ENCODE measurements at places on chromosomes 3 and 15. TPM values are rescaled to one million over a fixed set of nuclear protein-coding genes. Genes with fewer than 3 reads are reported as not detected.

DNA sequence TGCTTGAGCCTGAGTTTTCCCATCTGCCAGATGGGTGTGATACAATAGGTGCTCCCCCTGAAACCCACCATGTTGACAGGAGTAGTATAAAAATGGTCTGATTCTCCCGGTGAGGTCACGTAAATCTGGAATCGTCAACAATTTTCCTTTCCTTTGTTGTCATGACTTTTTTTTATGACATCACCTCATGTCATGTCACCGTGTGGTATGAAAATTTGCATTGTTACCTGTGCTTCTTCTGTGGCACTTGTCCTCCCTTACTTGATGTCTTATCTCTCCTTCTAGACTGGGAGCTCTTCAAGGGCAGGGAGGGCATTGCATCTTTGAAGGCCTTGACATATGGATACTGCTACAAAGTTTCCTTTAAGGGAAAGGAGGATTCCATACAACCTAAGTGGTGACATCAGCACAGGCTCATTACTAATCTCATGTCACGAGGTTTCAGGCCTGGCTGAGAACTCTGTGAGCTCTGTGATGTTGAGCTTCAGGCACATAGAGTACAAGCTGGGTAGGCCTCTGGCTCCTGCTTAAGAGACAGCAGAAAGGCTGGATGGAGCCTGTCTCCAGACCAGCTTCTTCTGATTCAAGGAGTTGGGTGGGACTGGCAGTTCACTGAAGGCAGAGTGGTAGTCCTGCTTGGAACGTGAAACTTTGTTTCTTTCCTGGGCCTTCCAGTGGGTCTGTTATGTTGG is 66.3 kb downstream of the LPP start:
- H3K36me3 ChIP-seq: peaks cover 7% of the 10 kb centered on the region
- H3K27me3 ChIP-seq: no peaks in the 10 kb centered on the region
- H3K4me1 ChIP-seq: peaks cover 23% of the 10 kb centered on the region
- DNase-seq: peak; percentile 60

DNA sequence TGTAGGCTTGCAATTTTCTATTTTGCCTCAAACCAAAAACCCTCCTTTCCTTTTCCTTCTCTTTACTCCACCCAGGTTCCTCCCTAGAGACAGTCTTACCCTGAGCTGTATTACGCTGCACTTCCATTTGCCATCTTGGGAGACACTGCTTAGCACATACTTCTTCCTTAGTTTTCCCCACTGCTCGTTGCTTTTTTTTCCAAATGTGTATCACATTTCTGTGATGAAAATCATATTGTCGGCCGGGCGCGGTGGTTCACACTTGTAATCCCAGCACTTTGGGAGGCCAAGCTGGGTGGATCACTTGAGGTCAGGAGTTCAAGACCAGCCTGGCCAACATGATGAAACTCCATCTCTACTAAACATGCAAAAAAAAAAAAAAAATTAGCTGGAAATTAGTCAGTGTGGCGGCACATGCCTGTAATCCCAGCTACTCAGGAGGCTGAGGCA is 29.5 kb downstream of the POPDC2 start:
- H3K4me3 ChIP-seq: no peak overlapping the region
- no peaks in the 10 kb centered on the region for H3K36me3 ChIP-seq
- H3K4me1 ChIP-seq: peaks cover 3% of the 10 kb centered on the region
- DNase-seq: no peak
- H3K27ac ChIP-seq: no peak overlapping the region
- H3K27me3 ChIP-seq: no peaks in the 10 kb centered on the region

GRCh38 chr3:63980830-63981498 is 42.3 kb downstream of the PSMD6 start:
- H3K27ac ChIP-seq: no peak overlapping the region
- peaks cover 11% of the 10 kb centered on the region for H3K4me1 ChIP-seq
- peaks cover 19% of the 10 kb centered on the region for H3K36me3 ChIP-seq

DNA sequence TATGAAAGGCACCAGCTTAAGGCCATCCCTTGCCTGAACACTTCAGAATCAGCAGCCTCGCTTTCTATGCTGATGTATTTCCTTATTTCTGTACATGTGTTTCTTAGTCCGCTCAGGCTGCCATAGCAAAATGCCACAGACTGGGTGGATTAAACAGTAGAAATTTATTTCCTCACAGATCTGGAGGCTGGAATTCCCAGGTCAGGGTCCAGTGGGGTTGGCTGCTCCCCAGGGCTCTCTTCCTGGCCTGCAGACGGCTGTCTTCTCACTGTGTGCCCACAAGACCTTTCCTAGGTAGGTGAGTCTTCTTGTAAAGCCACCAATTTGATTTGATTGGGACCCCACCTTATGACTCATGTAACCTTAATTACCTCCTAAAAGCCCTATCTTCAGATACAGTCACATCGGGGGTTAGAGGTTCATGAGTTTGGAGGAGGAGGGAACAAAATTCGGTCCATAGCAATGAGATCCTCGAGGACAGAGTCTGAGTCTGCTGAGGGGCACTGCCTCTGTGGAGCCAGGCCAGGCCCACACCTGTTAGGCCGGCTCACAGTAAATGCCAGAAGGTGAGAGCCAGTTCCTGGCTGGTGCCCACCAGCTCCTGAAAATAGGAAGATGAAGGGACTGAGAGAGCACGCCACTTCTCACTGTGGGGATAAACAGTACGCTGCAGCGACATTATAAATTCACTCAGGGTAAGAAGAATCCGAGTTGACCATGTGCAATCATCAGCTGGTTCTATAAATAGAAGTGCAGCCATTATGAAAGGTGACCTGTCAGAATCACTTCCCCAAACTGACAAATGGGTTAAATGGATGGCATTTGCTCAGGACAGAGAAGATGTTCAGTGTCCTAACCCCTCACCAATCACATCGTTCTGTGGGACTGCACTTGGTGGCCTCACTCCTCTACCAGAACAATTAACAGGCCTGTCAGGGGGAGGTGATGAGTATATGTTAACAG is 41.1 kb downstream of the CTXND1 start:
- DNase-seq: no peak
- no peaks in the 10 kb centered on the region for H3K4me1 ChIP-seq
- H3K36me3 ChIP-seq: no peaks in the 10 kb centered on the region
- no peak overlapping the region for H3K4me3 ChIP-seq

The MINAR1 gene
- total RNA-seq: 0.33 TPM

The MAGEL2 gene
- under 0.01 TPM for total RNA-seq

DNA sequence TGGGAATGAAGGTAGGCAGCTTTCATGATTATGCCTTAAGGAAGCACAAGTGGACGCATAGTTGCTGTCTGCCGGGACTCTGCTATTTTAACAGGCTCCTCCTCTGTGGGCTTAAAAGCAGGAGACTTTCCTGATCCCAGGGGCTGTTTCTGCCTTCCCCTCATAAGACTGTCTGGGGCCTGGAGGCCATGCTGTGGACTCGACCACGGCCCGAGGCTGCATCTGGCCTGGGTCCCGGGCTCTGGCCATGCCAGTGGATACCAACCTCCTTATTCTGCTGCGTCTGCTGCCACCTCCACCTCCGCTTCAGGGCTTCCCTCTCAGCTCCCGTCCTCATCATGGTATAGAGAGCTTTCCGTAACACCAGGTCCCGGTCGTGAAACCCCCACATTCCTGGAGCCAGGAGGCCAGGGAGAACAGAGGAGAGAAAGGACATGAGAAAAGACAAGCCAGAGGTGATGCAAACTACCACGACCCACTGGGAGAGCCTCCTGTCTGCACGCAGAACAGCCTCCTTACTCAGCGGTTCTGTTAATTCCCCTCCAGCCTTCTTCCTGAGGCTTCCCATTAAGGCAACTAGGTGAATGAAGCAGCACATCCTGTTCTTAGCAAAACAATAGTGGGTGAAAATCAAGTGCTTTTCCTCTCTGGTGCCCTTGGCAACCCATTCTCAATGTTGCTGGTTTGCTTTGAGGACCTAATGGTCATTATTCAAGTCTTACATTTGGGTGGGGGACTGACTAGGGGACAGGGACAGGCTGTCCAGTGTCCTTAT is 200.5 kb downstream of the KLF13 start:
- DNase-seq: no peak
- no peak overlapping the region for H3K4me3 ChIP-seq
- H3K27me3 ChIP-seq: no peaks in the 10 kb centered on the region
- H3K27ac ChIP-seq: no peak overlapping the region

DNA sequence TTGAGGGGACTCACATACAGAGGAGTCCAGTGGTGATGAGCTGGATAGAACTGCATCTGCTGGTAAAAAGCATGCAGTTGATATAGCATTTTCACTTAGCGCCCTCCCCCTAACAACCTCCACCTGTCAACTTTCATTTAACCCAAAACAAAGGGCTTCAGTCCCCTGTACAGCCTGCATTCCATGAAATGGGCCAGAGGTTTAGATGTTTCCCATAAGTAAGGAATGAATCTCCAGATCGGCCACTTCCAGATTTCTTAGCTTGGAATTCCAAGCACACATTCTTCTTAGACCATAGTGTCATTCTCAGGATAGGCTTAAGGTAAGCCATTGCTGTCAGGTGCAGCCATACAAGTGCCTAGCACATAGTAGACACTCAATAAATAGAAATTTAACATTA is 32.9 kb upstream of the BFSP2 start:
- no peak overlapping the region for H3K27ac ChIP-seq
- H3K27me3 ChIP-seq: no peaks in the 10 kb centered on the region
- H3K4me3 ChIP-seq: no peak overlapping the region
- DNase-seq: no peak
- no peaks in the 10 kb centered on the region for H3K4me1 ChIP-seq

- H3K36me3 ChIP-seq: no peaks in the 10 kb centered on the region
- no peak overlapping the region for H3K4me3 ChIP-seq
- H3K27ac ChIP-seq: no peak overlapping the region
- no peak for DNase-seq
- H3K4me1 ChIP-seq: no peaks in the 10 kb centered on the region
- no peaks in the 10 kb centered on the region for H3K27me3 ChIP-seq
These were observed 33.9 kb upstream of the TOPBP1 start for GRCh38 chr3:133695560-133696171.

The IL16 gene
- 5.0 TPM for total RNA-seq

The SCN5A gene
- total RNA-seq: 0.50 TPM

GRCh38 chr15:90013503-90013937 is 12.4 kb downstream of the ZNF710 start:
- no peaks in the 10 kb centered on the region for H3K4me1 ChIP-seq
- no peak for DNase-seq
- H3K27ac ChIP-seq: no peak overlapping the region
- no peaks in the 10 kb centered on the region for H3K36me3 ChIP-seq
- H3K4me3 ChIP-seq: no peak overlapping the region

DNA sequence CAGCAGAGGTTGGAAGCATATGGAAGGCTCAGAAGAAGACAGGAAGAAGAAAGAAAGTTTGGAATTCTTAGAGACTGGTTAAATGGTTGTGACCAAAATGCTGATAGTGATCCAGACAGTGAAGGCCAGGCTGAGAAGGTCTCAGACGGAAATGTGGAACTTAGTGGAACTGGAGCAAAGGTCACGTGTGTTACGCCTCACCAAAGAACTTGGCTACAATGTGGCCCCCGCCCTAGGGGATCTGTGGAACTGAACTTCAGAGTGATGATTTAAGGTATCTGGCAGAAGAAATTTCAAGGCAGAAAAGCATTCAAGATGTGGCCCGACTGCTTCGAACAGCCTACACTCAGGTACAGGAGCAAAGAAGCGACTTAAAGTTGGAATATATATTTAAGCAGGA is 83.1 kb downstream of the MYO5A start:
- H3K4me3 ChIP-seq: no peak overlapping the region
- no peaks in the 10 kb centered on the region for H3K27me3 ChIP-seq
- H3K27ac ChIP-seq: no peak overlapping the region
- no peaks in the 10 kb centered on the region for H3K36me3 ChIP-seq

The A4GNT gene
- not detected for total RNA-seq

DNA sequence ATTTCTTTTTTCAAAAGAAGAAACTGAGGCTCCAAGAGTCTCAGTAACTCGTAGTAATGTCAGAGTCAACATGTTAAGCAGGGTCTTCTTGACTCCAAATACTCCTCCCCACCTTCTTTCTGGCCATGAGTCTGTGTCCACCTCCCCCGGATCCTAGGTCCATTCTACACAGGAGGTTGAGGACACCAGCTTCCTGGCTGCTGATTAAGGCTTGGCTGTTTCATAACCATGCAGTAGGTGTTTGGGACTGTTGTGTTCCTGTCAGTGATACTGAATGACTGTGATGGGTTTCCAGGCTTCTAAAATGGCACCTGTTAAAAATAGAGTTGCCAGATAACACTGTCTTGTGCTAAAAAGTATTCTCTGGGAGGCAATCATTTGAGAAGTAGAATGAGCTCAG is 130.8 kb upstream of the IL12A start:
- no peaks in the 10 kb centered on the region for H3K27me3 ChIP-seq
- H3K4me3 ChIP-seq: no peak overlapping the region
- no peaks in the 10 kb centered on the region for H3K36me3 ChIP-seq
- H3K27ac ChIP-seq: no peak overlapping the region

DNA sequence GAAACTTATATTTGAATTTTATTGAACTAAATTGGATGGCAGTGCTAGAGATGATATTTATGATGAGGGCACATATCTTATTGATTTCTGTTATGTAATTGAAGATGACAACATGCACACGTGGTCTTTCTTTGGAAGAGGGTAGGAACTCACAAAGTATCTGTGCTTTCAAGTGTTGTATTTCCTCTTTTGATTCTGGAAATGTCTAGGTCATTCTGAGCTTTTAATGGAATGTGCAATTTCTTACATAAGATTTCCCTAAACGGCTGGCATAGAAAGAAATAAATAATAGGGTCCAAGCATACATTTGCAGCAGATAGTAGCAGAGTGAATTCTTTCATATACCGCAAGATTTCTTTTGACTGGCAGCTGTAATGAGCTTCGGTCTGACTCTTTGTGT is 10.1 kb upstream of the GPR171 start:
- H3K36me3 ChIP-seq: no peaks in the 10 kb centered on the region
- peaks cover 11% of the 10 kb centered on the region for H3K4me1 ChIP-seq
- no peak overlapping the region for H3K27ac ChIP-seq
- no peak overlapping the region for H3K4me3 ChIP-seq
- no peak for DNase-seq

GRCh38 chr3:58260261-58260731 is 22.7 kb downstream of the ABHD6 start:
- H3K27me3 ChIP-seq: no peaks in the 10 kb centered on the region
- H3K27ac ChIP-seq: peak overlapping the region; percentile 25
- peak; percentile 58 for DNase-seq
- H3K4me3 ChIP-seq: no peak overlapping the region
- H3K4me1 ChIP-seq: peaks cover 8% of the 10 kb centered on the region

The CKMT1B gene
- not detected for total RNA-seq

The CAV3 gene
- total RNA-seq: not detected

Measured in fibroblast of lung (primary cell).